ENCODE measurements at places on chromosomes 13 and 19. TPM values are rescaled to one million over a fixed set of nuclear protein-coding genes. Genes with fewer than 3 reads are reported as not detected.

GRCh38 chr19:36916991-36917390, 859 bp downstream of the ZNF568 start:
- DNase-seq, result no peak

DNA sequence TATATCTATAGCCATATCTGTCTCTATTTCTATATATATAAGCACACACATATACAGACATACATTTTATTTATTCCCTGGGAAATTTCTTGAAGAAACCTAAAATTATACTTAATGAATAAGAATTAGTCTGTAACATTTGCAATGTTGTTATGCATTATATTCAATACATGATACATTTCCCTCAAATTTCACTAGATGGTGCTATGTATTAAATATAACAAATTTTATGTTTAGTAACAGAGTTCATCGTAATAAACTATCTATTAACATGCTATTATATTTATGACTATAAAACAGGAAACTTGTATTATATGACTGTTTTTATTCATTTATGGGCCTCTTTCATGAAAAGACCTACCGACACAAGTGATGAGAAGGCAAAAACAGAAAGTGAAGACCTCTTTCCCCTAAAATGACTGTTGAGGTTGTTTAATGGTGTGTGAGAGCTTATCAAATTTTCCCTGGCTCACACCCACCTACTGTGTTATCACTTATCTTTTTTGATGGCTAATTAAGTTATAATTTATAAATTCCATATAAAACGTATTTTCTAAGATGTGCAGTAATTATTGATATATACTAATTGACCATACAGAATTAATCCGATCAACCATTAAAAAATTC, 881.9 kb downstream of the SLITRK6 start:
- DNase-seq, result no peak

DNA sequence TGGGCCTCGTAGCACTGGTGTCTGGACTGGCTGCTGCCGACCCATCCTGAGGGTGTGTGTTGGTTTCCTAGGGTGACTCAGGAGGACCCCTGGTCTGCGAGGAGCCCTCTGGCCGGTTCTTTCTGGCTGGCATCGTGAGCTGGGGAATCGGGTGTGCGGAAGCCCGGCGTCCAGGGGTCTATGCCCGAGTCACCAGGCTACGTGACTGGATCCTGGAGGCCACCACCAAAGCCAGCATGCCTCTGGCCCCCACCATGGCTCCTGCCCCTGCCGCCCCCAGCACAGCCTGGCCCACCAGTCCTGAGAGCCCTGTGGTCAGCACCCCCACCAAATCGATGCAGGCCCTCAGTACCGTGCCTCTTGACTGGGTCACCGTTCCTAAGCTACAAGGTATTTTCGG, 13.8 kb downstream of the TIMM13 start:
- DNase-seq, result no peak

DNA sequence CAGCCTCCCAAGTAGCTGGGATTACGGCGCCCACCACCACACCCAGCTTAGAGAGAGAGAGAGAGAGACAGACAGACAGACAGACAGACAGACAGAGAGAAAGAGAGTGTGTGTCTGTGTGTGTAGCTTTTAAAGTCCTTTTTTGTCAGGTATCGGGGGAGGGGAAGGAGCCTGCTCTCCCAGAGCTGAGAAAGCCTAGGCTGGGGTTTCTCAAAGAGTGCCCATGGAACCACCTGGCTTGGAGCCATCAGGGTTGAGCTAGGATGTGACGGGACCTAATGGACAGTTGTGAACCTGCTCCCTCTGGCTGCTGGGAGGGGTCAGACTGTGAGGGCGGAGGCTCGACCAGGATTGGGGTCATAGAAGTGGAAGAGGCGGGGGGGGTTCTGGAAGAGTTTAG, 16.6 kb downstream of the RFX1 start:
- DNase-seq, result no peak

DNA sequence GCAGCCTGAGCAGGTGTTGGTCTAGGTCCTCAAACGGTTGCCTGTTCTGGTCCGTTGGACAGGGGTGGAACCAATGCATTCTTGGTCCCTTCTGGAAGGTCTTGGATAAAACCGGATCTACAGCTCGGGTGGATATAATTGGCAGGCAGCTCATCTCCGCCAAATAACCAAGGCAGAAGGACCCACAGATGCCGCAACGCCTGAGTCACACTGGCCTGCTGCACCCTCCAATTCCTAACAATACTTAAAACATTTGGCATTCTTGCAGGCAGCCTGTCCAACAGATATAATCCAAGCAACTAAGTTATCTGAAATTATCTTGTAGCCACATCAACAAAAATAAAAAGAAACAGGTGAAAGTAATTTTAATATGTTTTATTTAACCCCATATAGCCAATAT, 59.0 kb upstream of the FGF14 start:
- DNase-seq, result no peak

- DNase-seq, result no peak
These were observed 17.6 kb upstream of the COG3 start for GRCh38 chr13:45447050-45447661.

GRCh38 chr13:33135097-33135496, 118.9 kb downstream of the KL start:
- DNase-seq, result no peak

Gene ZNF540
- 0.53 TPM for total RNA-seq

Gene ZNF260
- total RNA-seq, result 2.6 TPM

Gene FFAR1
- not detected for total RNA-seq

Gene CEACAM3
- total RNA-seq, result not detected

Gene ZNF844
- 1.9 TPM for total RNA-seq

Gene ZNF571
- total RNA-seq, result 1.3 TPM

Gene ZNF560
- not detected for total RNA-seq

Gene RUBCNL
- 0.94 TPM for total RNA-seq
